H1 (cell line): ENCODE measurements at places on chromosomes 6 and 20.

- no peak for DNase-seq
These were observed 6.5 kb upstream of the GATA5 start for GRCh38 chr20:62482146-62482809.

GRCh38 chr6:168238159-168238909 is 81.2 kb downstream of the DACT2 start:
- no peak for DNase-seq

DNA sequence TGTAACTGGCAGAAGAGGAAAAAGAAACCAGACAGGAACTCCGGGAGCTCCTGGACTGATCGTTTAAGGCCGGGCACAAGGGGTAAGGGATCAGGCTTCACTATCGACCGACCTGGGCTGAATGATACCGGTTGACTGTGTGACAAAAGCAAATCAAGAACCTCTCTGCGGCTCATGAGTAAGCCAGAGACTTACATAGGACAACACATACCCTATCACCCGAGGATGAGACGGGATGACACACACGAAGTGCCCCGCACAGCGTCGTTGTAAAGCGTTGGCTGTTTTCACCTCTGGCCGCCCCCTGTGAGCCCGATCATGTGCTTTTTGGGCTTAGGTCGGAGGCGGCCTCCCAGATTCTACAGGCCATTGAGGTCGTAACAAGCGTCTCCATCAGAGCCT is 695 bp upstream of the TGIF2 start:
- no peak for DNase-seq

- no peak for DNase-seq
These were observed 16.6 kb downstream of the DNAAF9 start for GRCh38 chr20:3390759-3391425.

- DNase-seq: no peak
These were observed 800.1 kb upstream of the CITED2 start for GRCh38 chr6:140174524-140174923.

DNA sequence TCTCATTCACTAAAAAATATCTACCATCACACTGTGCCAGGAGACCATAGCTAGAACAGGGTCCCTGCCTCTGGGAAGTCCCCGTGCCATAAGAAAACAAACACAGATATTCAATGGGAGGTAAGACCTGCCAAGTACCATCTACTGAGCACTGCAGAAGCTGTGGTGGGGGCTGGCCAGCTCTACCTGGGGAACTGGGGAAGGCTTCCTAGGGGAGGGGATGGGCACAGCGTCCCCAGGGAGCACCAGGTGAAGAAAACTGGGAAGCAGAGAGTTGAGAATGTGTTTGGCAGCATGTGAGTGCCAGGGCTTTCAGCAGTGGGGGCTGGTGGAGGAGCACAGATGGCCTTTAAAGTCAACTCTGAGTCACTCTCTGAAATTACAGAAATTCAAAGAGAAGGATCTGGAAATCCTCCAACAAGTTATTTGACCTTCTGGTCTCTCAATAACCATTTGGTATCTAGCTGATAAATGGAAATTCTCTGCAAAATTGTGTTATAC is 85.2 kb downstream of the SHLD1 start:
- DNase-seq: no peak

GRCh38 chr6:4374216-4374615 is 238.8 kb upstream of the ECI2 start:
- no peak for DNase-seq

GRCh38 chr20:23507346-23507745 is 16.4 kb downstream of the CST8 start:
- no peak for DNase-seq

DNA sequence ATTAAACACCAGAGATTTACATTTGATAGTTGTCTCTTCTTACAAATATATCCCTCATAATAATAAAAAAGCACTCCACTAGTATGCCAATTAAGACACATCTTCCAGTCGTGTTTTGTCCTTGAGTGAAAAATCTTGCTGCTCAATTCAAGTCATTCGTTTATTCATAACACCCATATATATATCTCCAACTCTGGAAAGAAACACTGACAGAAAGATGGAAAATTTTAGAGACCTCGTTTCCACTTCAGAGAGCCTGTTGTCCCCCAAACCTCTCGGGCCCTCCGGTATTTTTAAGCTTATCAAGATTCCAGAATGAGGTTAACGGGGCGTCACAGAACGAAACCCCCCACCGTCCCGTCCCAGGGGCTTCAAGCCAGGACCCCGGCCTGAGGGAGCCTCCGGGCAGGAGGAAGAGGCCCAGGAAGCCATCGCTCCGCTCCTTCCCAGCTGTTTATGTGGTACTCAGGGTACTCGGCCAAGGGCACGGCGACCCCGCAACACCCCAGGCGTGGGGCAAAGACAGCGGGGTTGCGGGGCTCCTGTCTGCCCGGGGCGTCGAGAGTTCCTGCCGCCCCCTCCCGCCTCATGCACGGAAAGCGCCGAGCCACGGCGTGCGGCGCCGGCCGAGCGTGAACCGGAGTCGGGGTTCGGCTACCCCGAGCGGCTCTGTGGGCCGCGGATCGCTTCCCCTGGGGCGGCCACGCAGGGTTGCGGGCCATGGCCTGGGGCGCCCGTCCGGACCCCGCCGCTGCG is 623 bp upstream of the SNX9 start:
- peak; percentile 71 for DNase-seq

DNA sequence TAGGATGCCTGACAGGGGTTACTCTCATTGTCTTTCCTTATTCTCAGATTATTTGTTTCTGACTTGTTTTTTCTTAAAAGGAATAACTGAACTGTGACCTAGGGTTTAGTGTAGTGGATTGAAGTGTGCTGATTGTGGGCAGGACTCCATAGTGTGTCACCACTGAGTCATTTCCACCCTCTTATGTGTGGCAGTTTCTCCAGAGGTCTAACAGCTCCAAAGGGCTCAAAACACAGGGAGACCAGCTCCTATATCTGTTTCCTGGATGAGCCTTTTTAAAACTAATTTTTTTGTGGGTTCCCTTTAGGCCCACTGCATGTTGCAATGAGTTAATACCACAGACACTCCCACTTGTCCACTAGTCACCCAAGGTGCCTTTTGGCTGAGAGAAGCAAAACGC is 951.1 kb upstream of the ADGRB3 start:
- DNase-seq: no peak

DNA sequence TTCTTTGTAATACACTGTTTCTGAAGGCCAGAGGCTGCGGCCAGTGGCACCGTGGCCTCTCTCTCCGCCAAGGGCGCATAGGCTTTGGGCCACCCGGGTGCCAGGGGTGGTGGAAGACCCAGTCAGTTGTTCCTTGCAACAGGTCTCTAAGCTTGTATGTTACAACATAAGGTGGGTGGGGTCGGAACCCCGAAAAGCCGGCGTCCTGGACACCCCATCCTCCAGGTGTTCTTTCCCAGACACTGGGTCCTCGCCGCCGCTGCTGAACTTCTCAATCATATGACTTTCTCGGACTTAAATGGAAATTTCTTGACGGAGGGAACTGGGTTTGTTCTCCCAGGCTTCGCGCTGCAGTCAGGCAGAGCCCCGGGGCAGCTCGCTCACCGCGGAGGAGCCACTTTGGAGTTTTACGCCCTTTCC is 983 bp upstream of the KCNQ5 start:
- peak; percentile 56 for DNase-seq

DNA sequence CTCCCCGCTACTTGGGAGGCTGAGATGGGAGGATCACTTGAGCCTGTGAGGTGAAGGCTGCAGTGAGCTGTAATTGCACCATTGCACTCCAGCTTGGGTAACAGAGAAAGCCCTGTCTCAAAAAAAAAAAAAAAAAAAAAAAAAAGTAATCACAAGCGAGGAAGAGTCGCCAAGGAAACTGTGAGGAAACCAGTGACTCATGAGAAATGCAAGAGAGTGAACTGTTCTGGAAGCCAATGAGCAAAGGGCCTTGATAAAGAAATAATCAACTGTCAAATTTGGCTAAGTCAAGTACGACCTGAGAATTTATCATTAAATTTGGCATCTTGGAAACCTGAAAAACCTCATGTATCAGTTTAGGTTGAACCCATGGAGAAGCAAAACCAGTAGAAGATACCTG is 16.1 kb upstream of the LAMP5 start:
- DNase-seq: no peak

DNA sequence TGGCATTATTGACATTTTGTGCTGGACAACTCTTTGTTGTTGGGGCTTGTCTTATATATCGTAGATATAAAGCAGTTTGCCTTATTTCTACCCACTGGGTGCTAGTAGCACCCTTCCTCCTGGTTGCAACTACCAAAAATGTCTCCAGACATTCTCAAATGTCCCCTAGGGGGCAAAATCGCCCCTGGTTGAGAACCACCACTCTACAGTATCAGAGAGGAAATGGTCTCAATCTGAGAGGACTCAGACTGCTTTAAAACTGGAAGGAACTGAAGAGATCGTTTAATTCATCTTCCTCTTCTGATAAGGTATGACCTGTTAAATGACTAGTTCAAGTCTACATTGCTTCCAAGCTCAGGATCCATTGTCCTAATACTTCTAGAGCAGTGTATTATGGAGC is 14.9 kb downstream of the SH3BGRL2 start:
- DNase-seq: peak; percentile 47

- no peak for DNase-seq
These were observed 2.1 kb downstream of the VEGFA start for GRCh38 chr6:43771858-43772680.

DNA sequence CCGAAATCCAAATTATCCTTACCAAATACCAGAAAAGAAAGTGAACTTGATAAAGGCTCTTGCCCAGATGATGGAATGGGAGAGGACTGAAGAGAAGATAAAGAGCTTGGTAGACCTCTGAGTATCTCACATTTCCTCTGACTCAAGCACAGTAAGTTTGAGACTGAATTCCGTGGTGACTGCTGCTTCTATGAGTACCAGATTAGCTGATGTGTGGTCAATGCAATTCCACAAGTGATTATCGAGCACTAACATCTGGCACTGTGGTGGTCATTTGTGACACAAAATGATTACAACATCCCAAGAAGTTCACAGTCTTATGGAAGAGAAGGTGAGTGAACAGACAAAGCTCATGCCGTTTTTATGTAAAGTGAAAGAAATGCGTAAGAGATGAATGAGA is 2.6 kb upstream of the RPS6KA2 start:
- no peak for DNase-seq

DNA sequence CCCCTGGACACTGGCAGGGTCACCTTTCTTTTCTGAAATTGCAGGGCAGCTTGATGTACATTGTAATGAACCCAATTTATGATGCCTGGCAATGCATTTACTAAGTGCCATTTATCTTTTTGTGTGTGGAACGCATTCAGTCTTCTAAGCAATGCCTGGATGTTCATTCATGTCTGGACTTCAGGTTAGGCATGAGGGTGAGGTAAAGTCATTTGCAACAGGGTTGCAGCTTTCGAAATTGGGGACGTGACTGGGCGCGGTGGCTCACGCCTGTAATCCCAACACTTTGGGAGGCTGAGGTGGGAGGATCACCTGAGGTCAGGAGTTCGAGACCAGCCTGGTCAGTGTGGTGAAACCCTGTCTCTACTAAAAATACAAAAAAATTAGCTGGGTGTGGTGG is 134.6 kb downstream of the SOX4 start:
- DNase-seq: no peak

GRCh38 chr20:11035211-11035610 is 361.4 kb upstream of the JAG1 start:
- DNase-seq: no peak

- DNase-seq: no peak
These were observed 279.4 kb downstream of the UBE3D start for GRCh38 chr6:82786248-82786647.

DNA sequence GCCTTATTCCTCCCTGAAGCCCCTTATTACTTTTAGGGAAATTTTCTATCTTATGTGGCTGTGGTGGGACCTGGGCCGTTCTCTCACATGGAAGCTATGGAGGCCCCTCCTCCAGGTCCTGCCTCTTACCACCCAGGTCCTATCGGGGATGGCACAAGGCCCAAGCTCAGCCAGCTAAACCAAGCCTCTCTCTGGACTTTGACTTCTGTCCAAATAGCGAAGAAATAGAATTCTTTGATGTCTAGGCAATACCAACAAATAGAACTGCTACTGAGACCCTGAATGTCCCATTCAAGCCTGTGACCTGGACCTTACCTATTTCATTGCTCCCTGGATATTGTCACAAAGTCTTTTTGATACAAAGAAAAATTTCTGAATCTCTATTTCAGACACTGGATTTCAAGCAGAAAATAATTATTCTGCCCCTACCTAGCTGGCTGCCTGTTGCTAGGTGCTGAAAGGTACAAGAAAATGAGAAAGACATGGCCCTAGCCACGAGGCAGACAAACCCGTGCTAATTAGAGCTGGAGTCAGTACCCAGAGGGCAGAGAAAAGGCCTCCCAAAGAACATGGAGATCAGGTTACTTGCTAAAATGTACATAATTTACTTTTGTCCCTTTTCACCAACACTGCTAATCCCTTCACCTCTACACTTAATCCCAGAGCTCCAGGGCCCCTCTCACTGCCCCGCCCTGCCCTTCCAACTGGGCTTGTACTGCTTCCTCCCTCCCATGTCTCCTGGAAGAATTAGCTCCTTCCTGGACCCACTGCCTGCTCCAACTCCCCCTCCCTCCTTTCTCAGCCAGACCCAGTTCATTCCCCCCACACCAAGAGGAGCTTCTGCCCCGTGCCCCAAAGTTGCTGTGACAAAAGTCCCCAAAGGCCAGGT is 15.5 kb upstream of the NNAT start:
- DNase-seq: no peak

DNA sequence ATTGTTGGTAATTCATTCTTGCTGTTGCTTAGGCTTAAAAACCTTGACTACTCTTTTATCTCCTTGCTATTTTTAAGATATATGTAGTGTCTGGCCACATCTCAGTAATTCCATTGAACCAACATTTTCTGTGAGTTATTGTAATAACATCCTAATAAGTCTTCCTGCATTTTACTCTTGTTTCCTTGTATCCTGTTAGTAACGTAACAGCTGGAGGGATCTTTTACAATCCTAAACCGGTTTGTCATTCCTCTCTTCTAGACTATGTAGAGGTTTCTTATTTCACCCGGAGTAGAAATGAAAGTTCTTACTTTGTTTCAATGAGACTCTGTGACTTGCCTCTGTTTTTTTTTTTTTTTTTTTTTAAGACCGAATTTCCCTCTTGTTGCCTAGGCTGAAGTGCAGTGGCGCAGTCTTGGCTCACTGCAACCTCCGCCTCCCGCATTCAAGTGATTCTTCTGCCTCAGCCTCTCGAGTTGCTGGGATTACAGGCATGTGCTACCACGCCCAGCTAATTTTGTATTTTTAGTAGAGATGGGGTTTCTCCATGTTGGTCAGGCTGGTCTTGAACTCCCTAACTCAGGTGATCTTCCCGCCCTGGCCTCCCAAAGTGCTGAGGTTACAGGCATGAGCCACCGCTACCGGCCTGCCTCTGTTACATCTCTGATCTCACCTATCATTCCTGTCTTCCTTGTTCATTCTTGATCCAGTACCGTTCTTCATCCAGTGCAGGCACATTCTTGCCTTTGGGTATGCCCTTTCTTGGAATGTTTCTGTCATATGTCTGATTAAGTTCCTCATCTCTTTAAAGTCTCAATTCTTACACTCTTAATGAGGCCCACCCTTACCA is 44.7 kb downstream of the NCOA3 start:
- DNase-seq: no peak

DNA sequence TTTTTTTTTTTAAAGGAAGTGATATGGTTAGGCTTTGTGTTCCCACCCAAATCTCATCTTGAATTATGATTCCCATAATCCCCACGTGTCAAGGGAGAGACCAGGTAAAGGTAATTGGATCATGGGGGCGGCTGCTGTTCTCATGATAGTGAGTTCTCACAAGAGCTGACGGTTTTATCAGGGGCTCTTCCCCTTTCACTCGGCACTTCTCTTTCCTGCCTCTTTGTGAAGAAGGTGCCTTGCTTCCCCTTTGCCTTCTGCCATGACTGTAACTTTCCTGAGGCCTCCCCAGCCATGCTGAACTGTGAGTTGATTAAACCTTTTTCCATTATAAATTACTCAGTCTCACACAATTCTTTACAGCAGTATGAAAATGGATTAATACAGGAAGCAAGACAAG is 64.3 kb downstream of the ZFP64 start:
- DNase-seq: no peak
